ENCODE measurements at places on chromosomes 6 and 20.

DNA sequence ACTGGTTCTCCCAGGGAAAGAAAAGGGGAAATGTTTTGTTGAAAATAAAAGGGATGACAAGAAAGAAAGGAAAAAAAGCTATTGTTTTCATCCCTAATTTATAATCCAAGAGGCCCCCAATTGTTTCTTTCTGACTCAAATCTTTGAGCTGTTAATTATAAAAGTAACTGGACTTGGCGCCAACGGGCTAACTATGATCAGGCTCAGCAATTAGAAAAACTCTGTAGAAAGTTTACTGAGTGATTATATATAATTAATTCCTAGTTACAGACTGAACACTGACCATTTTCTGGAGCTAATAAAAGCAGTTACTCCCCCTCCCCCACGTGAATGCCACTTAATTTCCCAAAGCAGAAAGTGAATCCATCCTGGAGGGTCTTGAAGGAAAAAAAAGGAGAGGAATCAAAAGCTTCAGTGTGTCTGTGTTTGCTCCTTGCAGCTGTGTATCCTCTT lies 3.2 kb downstream of the ZMYND8 start:
- DNase-seq: no peak

DNA sequence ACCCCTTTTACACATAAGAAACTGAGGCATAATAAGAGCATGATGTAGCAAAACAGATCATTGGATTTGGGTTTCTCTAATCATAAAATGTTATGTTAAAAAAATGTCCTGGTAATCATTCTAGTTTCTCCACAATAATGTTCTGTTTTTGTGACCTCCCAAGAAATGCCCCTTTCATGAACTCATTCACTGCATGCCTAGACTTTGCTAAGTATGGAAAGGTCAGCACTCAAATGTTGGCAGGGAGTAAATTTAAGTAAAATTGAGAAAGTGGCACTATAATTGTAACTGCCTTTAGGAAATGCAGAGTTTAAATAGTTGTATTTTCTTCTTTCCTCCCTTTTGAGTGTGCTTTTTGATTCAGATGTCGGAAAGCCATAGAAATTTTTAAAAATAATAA lies 48.5 kb upstream of the ID4 start:
- DNase-seq: no peak

GRCh38 chr20:46638134-46638897 lies 12.9 kb downstream of the SLC13A3 start:
- no peak for DNase-seq

GRCh38 chr6:40038626-40039025 lies 104.4 kb upstream of the MOCS1 start:
- DNase-seq: no peak

- DNase-seq: no peak
Measured at GRCh38 chr6:104579310-104579863, 280.3 kb downstream of the HACE1 start.

DNA sequence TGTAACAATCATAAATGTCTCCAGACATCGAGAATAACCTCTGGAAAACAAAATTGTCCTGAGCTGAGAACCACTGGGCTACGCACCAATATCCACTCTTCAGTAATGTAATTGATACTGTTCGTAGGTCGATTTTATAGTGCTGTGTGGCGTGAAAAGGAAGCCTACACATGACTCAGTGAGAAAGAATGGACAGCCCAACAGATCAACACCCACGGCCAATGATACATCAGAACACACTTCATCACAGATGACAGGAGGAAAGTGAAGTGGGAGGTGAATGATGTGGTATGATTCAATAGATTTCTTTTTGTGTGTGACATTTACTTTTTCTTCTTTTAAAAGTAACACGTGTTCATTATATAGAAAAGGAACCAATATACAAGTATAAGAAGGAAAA lies 93.5 kb downstream of the RPS12 start:
- no peak for DNase-seq

- no peak for DNase-seq
Measured at GRCh38 chr6:44575644-44576043, 188.1 kb downstream of the CDC5L start.

GRCh38 chr20:24766826-24767622 lies 182.0 kb upstream of the CST7 start:
- no peak for DNase-seq

DNA sequence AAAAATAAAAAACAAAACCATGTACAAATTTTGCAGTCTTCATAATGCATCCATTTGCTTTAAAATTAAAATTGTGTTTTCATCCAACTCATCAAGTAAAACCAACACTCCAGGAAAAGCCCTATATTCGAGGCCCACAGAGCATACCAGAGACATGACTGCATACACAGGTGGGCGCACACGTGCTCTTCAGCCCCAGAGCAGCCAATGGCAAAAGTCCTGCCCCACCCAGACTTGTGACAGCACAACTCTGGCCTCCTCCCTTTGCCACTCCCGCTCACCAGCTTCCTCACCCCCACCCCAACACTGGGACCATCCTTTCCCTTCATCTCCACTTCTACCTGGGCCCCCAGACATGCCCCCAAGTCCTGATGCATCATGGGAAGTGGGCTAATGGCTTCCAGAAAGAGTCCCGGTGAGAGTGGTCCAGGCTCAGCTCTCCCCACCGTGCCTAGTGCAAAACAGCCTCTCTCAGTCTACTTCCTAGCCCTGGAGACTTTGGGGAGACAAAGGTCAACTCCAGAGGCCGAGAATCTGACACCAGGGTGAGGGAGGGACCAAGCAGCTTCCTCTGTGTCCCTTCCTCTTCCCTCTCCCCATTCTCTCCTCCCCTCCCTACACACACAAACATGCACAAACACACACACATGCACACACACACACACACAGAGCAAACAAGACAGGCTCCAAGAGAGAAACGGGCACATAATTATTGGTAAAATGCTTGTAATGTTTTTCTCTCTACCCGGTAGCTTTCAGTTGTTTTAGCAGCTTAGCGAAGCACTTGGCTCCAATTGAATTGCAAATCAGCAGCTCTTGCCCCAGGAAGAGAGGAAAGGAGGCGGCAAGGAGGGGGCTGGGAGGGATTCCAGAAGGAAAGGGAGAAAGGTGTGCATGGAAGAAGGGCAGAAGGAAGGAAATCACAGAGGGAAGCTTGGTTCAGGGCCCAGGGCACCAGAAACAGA lies 14.3 kb downstream of the GRM4 start:
- no peak for DNase-seq

DNA sequence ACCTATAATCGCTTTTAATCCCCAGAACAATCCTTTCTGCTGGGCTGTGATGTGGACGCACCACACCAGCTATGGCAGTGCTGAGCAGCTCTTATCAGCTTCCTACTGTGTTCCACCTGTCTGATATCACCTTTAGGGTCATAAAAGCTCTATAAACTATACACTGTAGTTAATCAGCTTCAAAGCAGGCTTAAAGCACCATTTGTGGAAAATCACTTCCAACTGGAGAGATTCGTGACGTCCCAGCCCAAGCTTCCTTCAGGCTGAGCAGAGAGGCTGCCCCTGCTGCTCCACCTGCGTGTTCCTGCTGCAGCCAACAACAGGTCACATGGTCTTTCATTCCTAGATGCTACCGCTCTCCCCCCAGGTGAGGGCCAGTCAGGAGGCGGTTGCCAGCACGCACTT lies 156.5 kb downstream of the SMOC2 start:
- no peak for DNase-seq

DNA sequence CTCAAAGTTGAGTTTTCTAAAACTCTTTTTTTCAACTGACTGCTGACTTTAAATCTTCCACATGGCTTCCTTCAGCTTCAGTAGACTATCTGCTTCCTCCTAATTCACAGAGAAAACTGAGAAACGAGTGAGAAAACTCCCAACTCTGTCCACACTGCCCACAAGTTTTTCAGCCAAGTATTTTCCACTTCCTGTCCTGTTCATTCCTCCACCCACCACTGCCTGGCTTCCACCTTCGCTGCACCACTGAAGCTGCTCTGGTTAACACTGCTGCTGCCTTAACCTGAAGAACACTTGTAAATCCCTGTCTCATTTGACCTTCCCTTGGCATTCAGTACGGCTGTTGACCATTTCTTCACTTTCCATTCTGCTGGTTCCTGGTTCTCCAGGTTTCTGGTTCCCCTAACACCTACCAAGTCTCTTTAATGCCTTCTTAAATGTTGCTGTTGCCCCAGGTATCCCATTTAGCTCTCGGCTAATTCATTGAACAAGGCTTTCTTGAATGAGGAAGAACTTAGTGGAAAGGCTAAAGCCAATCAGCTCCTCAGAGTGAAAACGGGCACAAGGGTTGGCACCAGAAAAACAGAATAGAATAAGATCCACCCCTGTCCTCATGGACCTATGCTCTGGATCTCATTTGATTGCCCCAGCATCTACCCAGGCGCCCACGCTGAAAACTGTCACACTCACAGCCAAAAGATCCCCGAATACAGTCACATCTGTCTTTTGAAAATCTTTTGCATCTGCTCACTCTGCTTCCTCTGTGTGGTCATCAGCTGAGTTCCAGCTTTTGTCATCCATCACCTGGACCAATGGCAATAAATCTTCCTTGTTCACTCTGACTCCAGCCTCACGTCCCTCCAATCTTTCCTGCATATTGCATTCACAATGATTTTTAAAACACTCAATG lies 104.4 kb upstream of the TAB2 start:
- no peak for DNase-seq

- no peak for DNase-seq
Measured at GRCh38 chr6:162688751-162689345, 38.7 kb downstream of the PRKN start.

DNA sequence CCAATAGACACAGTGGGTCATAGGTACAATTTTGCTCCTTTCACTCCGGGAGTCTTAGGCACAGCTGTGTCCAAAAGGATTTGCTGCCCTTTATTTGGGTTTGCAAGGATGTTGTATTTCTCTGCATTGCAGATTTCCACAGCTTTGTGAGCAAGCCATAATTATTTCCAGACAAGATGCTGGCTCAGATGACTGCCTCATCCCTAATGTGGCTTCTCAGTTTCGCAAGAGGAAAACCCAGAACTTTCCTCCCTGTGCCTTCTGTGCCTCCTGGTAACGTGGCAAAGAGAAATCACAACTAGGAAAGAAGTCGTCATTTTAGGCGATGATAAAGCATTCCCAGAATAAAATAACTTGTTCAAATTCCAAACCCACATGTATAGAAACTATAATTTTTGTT lies 33.7 kb downstream of the FAM50B start:
- no peak for DNase-seq

DNA sequence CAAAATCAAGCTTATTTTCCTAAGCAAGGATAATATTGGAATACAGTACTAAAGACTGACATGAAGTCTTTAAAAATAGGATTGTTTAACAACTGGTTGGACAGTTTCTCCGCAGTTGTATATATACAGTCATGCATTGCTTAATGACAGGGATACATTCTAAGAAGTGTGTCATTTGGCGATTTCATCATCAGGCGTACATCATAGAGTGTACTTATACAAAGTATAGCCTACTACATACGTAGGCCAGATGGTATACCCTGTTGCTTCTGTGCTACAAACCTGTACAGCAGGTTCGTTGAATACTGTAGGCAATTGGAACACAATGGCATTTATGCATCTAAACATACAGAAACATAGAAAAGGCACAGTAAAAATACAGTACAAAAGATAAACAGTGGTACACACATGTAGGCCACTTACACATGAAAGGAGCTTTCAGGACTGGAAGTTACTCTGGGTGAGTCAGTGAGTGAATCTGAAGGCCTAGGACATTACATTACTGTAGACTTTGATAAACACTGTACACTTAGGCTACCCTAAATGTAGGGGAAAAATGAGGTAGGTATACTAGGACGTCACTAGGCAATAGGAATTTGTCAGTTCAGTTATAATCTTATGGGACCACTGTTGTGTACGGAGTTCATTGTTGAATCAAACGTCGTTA lies 20.1 kb downstream of the HECA start:
- DNase-seq: no peak

- no peak for DNase-seq
Measured at GRCh38 chr20:19621072-19621471, 137.0 kb upstream of the RIN2 start.

DNA sequence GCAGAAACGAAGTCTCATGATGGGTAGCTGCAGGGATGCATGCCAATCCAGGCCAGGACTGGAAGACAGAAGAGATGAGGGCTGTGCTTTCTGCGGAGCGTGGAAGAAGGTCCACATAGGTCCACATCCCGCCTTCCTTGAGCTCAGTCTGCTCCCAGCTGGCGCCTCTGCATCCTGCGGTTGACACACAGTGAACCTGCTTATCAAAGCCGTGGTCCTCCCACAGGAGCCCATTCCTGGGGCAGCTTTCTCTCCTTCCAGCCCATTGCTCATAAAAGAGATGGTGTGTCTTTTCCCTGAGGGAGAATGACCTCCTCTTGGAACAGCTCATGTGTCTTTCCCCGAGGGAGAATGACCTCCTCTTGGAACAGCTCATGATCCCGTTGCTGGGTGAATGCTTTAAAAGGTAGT lies 225.4 kb downstream of the CDH4 start:
- DNase-seq: no peak

GRCh38 chr6:139409026-139409425 lies 34.6 kb upstream of the CITED2 start:
- no peak for DNase-seq

GRCh38 chr6:54191461-54191860 lies 80.2 kb downstream of the MLIP start:
- no peak for DNase-seq

DNA sequence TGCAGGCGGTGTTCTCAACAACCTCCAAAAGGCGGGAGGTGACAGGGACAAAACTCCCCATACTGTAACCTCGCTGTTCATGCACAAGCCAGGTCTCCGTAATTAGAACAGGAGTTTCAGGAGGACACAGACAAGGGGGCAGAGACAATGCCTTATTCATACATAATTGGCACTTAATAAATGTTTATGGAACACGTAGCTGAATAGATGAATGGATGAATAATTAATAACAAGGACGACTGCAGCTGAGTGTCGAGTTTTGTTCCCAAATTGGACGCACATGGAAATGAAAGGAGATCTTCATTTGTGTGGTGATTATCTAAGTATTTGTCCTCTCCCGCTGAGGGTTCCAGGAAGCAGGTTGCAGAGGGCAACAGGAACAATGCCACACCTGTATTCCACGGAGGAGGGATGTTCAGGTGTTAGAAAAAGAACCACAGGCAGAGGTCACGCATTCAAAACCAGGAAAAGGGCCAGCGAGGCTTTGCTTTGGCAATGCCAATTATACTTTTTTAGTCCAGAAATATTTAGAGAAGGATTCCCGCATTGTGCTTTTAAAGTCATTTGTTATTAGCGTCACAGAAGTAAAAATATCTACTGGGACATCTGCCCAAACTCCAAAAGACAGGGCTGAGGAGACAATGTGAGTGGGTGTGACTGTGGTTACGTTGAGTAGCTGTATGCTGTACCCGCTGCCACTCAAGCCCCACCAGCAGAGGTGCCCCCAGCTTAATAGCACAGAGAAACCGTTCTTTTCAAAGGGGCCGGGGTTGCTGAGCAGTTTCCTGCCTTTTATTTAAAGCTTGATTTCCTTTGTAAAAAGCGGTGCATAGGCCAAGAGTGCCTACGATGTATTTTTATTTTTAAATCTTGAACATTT lies 123.3 kb downstream of the PXDC1 start:
- DNase-seq: no peak

- DNase-seq: no peak
Measured at GRCh38 chr20:61134296-61135030, 117.6 kb upstream of the CDH4 start.

GRCh38 chr20:53581444-53582250 lies 12.0 kb downstream of the ZNF217 start:
- DNase-seq: no peak
